ENCODE measurements at places on chromosomes 16 and 17.

DNA sequence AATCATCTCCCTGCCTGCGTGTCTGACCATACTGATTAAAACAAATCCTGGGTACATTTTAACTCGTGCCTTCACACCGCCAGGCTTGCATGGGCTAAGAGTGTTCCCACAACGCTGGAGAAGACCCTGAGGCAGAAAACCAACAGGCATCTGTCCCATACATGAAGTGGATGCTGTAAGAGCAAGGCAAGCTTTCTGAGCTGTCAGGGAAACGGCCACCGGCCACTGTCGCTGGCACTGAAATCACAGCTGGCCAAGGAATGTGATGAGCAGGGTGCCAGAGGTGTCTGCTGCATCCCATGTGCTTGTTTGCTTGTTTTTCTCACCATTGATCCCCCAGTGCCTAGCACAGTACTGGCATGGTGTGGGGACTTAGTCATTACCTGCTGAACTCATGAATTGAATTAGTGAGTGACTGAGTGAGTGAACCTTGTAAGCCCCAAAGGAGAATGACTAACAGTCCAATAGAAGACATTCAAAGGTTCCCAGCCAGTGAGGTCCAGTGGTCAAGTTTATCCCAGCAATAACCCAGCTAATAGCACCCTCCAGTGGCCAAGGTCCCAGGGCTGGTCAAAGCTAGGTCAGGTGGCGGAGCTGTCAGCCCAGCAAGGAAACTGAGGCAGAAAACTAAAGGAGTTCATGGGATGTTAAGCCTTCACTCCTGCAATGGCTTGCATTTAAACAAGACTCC is 92.7 kb upstream of the CDH5 start:
- DNase-seq = no peak

DNA sequence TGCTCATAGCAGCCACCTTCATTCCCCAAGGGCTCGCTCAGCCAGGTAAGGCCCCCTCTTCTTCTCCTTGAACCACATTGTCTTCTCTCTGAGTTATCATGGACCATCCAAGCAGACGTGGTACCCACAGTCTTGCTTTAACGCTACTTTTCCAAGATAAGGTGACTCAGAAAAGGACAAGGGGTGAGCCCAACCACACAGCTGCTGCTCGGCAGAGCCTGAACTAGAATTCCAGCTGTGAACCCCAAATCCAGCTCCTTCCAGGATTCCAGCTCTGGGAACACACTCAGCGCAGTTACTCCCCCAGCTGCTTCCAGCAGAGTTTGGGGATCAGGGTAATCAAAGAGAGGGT is 272 bp downstream of the CCL2 start:
- DNase-seq = no peak

- no peak for DNase-seq
These were observed 4.1 kb downstream of the MAP2K3 start for GRCh38 chr17:21288571-21289017.

DNA sequence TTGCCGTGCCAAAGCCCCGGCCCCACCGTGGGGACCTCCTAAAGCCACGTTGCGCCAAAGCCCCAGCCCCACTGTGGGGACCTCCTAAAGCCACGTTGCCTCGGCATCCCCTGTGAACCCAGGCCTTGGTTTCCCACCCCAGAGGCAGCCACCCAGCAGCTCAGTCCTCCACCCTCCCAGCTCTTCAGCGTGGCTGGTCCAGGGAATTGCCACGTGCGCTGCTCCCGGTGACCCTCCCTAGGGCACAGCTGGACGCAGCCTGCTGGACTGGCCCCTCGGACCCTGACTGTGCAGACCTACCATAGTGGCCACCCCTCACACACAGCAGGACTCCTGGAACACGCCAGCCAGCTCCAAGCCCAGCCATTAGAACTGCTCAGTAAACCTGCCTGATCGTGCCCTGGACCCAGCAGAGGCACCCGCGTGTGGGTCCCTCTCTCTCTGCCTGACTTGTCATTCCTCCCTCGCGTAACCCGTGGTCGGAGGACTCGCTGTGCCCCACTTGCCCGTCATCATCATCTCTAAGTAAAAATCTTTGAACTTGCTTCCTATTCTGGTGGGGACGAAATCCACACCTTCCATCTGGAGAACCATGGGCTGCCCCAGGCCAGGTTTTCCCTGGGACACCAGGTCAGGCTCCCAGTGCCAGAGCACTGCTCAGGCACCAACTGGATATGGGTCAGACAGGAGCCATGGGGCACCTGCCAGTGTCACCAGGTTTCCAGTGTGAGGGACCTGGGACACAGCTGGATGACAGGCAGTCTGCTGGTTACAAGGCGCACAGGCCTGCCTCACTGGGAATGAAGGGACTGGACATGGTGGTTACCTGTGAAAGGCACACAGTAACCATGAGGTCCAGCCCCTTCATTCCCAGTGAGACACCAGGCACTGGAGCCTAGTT is 5.6 kb downstream of the CIAO3 start:
- no peak for DNase-seq

GRCh38 chr16:87702325-87702811 is 63.4 kb downstream of the KLHDC4 start:
- DNase-seq = no peak

- no peak for DNase-seq
These were observed 16.5 kb downstream of the TSPOAP1 start for GRCh38 chr17:58312021-58312630.

GRCh38 chr17:58615768-58616659 is 75.8 kb downstream of the TEX14 start:
- DNase-seq = no peak

DNA sequence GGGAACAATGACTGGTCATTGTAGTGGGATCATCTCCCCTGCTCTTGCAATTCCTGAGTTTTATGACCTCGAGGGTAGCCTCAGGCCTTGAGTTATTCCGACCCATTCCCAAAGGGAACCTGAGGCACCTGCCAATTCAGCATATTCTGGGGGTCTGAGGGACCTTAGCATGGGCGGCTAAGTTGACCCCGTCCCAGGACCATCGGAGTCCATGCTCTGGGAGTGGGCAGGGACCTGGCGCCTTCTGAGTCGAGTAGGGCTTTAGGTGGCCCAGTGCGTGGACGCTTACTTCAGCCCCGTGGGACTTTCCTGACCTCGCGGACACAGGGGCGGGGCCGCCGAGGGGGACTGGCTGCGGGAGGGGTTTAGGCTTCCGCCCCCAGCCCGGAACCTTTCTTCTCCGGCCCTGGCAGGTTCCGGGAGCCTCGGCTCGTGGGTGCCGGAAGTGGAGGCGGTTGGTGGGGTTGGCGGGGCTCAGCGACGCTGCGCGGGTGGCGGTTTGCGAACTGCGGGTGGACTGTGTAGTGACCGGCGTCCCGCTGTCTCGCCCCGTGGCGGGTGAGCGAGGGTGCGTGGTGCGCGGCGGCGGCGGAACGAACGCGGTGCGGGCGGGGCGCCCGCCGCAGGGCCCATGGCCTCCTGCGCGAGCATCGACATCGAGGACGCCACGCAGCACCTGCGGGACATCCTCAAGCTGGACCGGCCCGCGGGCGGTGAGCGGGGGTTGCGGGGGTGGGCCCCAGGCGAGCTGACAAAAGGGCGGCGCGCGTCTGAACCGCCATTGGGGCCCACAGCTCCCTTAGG is at the start of gene EDC4:
EDC4 (plus strand) TSS at position 422 of the 804 bp plus-strand sequence; CDS start at position 632, 210 bp downstream.
- peak; percentile 61 for DNase-seq

DNA sequence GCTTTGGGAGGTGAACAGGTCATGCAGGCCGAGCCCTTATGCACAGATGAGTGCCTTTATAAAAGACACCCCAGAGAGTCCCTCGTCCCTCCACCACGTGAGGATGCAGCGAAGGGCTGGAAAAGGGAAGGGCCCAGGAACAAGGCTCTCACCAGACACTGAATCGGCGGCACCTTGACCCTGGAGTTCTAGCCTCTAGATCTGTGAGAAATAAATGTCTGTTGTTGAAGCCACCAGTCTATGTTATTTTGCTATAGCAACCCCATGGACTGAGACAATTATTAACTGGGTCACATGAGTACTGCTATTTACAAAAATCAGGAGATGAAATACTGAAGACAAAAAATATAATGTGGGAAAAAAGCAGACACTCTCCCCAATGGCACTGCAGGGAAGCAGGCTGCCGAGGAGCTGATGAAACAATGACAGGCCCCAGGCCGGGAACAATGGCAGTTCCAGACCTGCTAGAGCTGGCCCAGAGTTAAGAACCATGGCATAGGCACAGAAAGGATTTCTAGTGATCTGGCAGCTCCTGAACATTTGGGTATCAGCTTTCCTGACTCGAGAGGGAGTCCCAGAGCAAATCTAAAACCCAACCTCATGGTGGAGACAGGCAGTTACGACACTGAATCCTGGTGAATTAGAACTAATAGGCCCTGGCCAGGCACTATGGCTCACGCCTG is 17.8 kb upstream of the GGA2 start:
- DNase-seq = no peak

DNA sequence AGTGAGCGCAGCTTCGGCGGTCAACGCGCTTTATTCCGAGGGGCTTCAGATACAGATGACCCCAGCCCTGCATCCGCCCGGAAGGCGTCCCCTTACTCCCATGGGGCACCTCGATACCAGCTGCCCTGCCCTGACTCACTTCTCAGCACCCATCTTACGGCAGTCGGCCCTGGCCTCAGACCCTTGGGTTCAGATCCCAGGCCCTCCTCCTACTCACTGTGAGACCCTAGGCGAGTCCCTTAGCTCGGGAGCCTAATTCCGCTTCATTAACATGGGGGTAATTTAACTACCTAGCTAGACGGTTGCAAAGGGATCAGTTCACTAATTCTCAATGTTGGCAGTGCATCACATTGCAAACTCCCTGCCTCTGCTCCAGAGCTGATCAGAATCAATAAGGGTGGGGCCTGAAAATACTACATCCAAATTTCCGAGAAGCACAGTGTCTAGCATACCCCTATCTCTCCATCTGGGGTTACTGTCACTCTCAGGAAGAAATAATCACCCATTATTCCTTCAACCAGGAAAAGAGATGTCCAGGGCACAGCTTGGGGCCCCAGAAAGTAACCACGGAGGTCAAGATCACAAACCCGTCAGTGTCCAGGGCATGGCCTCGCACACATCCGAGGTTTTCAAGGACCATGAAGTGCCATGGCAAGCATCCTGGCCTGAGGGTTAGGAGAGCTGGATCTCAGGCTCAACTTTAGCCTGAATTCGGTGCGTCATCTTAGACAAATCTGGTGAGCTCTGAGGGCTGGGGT is 415 bp upstream of the FLOT2 start:
- no peak for DNase-seq

GRCh38 chr16:11801481-11802021 is 4.5 kb upstream of the ZC3H7A start:
- DNase-seq = no peak

GRCh38 chr17:73305845-73306836 is 5.7 kb downstream of the CDC42EP4 start:
- no peak for DNase-seq

DNA sequence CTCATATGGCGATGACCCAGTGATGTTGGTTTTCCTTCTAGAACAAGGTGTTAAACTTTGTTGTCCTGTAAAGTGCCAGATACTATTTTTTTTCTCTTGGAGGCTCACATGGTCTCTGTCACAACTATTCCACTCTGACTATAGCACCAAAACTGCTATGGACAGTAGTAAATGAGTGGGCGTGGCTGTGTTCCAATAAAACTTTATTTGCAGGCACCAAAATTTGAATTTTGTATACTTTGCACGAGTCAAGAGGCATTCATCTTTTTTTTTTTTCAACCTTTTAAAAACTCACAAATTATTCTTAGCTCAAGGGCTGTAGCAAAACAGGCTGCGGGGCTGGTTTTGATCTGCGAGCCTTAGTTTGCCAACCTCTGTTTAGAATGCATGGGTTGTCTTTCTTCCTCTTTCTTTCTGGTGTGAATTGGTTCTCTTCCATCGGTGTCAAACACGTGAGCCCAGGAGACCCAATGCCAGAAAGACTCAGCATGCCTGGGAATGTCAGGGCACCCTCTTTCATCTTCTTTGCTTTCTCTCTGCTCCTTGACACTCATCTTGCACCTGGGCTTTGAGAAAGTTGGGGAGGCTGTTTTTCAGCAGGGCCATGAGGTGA is 2.1 kb downstream of the SYT17 start:
- no peak for DNase-seq

- DNase-seq = no peak
These were observed 9.0 kb downstream of the PITPNM3 start for GRCh38 chr17:6547336-6547735.

DNA sequence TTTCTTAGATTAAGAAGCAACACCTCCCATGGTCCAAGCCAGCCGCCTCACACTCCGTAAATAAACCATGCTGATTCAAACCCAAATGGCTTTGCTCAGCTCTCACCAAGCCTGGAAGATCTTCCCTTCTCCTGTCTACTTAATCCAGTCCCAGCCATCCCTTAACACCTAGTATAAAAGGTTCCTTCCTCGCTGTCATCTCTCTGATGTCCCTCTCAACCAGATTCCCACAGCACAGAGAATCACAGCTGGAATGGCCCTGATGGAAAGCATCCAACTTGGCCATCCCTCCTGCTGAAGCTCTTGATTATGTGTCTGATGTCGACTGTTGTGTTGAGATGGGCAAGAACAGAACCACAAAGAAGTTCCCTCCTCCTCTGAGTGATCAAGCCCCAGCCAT is 50.6 kb upstream of the ADCY9 start:
- no peak for DNase-seq

DNA sequence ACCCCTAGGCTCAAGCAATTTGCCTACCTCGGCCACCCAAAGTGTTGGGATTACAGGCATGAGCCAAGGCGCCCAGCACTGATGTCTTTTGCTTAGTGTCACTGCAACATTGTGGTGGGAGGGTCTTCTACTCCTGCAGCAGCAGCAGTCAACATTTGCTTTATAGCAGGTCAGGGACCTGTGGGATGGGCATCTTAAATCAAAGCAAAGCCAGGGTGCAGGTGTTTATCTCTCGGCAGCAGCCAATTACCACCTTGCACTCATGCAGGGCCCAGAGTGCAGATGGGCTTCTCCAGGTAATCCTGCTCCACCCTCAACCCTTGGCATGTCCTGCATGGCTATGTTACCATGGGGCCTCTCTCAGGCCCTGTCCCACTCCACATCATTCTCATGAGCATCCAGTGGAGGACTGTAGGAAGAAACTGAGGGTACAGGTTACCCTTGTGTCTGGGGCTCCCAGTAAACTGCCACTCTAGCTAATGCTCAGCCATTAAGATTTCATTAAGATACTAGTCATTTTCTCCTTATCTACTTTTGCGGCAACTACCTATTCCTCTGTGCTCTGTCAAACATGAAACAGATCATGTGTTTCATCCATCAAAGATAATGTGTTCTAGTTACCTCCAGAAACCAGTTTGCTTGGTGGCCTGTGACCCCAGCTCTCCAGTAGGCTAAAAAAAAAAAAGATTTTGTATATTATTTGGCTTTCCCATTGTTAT is 16.8 kb downstream of the ADGRG5 start:
- DNase-seq = no peak

GRCh38 chr17:77364381-77364911 is 223.7 kb downstream of the SEC14L1 start:
- DNase-seq = no peak

GRCh38 chr17:33464669-33465280 is 171.7 kb upstream of the ASIC2 start:
- no peak for DNase-seq

DNA sequence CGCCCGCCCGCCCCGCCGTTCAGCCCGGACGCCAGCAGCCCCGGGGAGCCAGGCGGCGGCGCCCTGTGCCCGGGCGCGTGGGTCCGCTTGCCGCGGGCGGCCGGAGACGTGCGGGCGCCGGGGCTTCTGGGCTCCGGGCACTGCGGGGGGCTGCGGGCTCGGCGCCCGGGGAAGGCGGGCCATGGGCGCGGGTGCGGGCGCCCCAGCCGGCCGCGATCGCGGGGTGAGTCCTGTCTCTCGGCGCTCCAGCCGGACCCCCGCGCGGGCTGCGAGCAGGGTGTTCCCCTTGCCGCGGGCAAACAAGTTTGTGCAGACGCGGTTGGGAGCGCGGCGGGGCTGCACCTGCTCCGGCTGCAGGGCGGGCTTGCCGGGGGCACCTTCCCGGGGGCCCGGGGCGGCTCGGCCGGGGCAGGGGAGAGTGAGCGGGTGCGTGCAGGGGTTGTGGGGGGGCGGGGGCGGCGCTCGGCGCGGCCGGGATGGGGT is 292 bp downstream of the WSCD1 start:
- DNase-seq = no peak

All from amniotic stem cell (primary cell).